T-helper 22 cell (primary cell): ENCODE measurements at places on chromosomes 12 and 14.

DNA sequence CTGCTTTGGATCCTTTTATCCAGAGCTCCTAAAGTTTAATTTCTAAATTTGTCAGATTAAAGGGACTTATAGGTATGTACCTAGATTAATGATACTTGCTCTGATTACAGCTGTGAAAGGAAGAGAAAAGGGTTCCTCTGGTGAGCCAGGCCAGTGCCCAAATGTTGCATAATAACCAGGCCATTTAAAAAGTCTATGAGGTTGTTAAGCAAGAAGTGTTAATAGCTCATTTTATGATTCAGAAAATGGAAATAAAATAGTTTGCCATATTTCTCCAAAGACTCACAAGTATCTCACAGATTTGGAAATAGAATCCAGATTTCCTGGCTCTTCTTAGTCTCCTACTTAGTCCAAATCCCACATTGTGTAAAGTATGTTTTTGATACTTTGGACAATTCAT lies 67.6 kb downstream of the SLC38A6 start:
- DNase-seq = no peak

GRCh38 chr12:8890313-8891085 lies 23.8 kb upstream of the PHC1 start:
- DNase-seq = peak; percentile 18

- no peak for DNase-seq
Observed at GRCh38 chr12:59580050-59580449, 15.8 kb upstream of the SLC16A7 start.

GRCh38 chr12:6056406-6057240 lies 67.8 kb downstream of the VWF start:
- no peak for DNase-seq

DNA sequence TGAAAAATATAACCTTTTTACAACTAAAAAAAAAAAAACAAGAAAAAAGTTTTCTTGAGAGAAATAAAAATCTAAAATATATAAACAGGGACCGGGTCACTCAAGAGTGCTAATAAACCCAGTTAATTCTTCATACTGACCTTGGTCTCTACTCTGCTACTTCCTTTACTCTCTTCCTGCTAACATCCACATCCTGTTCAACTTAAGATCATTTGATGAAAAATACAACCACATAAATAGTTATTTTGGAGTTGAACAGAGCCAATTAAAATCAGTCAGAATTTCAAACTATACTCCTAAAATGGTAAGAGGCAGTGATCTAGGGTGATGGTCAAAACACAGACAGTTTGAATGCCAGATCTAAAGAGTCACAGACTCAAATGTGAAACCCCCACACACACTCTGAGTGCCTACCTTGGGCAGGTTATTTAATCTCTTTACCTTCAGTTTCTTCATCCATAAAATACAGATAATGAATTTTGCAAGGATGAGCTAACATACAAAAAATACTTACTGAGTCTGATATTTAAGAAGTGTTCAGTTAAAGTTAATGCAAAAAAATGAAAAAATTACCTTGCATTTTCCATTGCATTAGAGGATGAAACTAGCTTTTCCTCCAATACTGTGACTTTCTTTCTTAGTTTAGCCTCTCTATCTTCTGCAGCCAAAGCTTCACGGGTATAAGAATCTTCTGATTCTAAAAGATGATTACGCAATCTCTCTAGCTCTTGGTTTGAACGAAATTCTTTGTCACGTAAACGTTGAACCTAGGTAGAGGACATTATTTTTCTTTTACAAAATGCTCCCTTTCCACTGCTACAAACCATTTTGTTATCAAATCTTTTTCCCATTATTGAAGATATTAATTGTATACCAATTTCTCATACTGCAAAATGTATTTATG lies 40.9 kb downstream of the TRIP11 start:
- DNase-seq = no peak

GRCh38 chr12:96240656-96241055 lies 46.5 kb downstream of the ELK3 start:
- DNase-seq = no peak

DNA sequence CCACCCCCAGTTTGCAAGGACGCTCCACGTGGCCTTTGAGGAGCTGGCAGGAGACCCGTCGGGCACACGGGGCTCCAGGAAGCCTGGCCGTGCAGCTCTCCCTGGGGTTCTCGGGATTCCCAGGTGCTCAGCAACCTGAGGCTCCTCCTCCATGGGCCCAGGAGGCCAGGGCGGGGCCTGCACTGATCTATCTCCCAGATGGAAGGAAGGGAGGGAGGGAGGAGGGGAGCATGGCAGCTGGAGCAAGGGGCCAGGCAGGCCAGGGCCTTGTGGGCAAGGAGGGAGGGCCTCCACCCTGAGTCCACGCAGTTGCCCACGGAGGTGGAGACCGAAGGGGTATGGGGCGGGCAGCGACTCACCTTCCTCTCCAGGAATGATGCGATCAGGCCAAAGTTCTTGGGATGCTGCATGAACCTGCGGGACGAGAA lies 127.3 kb downstream of the RFLNA start:
- no peak for DNase-seq

- DNase-seq = no peak
Observed at GRCh38 chr14:24409192-24409591, 10.4 kb downstream of the NYNRIN start.
